Activated CD4-positive, alpha-beta memory T cell treated with anti-CD3 and anti-CD28 coated beads, Interleukin-2, amount 10 ng/mL, durations not matched to agents 7 days and 5 days (primary cell): ENCODE measurements at places on chromosomes 7 and 10.

DNA sequence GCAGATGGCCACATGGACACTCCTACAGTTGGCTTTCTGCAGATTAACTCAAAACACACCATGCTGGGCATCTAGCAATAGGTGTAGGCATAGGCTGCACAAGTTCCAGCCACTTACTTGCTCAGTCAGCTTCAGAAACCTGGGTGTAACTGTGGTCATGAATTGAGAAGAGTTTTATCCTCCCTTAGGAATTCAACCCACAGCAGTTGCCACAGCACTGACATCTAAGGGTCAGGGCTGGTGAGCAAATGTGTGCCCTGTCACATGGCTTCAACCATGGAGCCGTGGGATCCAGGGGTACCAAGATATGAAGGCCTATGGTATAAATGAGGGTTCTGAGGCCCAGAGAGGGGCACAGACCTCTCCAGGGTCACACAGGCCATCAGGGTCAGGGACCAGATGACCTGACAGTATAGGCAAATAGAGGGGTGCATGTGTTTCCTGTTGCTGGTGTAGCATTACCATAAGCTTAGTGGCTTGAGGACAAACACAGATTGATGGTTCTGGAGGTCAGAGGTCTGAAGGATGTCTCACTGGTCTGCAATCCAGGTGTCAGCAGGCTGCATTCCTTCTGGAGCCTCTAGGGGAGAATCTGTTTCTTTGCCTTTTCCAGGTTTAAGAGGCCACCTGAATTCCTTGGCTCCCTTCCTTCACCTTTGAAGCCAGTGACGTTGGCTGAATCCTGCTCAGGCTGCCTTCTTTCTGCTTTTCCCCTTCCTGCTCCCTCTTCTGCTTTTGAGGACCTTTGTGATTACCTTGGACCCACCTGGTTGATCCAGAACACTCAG, 24.1 kb downstream of the MINDY4 start:
- peaks cover 20% of the 10 kb centered on the region for H3K4me1 ChIP-seq
- H3K36me3 ChIP-seq, result no peaks in the 10 kb centered on the region
- no peak overlapping the region for H3K27ac ChIP-seq
- no peaks in the 10 kb centered on the region for H3K27me3 ChIP-seq

DNA sequence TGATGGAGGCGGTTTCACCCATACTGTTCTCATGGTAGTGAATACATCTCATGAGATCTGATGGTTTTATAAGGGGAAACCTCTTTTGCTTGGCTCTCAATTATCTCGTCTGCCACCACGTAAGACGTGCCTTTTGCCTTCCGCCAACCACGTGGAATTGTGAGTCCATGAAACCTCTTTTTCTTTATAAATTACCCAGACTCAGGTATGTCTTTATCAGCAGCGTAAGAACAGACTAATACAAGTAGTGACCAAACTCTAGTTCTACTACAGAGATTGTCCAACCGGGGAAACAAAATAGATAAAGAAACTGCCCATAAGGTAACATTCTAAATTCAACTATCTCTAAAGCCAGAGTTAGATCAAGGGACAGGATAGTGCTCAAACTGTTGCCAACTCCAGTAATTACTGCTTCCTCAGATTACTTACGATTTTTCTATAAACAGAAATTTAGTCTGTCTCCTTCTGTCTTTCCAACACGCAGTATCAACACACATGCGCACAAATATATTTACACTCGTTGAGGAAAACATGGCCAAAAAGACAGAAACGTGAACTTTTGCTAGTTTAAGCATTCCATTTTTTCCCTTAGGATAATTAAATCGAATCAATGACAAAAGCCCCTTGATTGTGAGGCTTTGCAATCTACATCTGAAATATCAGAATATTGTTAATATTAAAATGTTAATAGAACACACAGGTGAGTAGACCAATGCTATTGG, 36.9 kb downstream of the CREB3L2 start:
- H3K27ac ChIP-seq, result no peak overlapping the region
- H3K4me1 ChIP-seq, result peaks cover 27% of the 10 kb centered on the region
- H3K36me3 ChIP-seq, result peaks cover 15% of the 10 kb centered on the region
- H3K4me3 ChIP-seq, result no peak overlapping the region

- no peak for DNase-seq
- H3K36me3 ChIP-seq, result no peaks in the 10 kb centered on the region
- H3K27ac ChIP-seq, result no peak overlapping the region
Observed at GRCh38 chr10:56599201-56599600, 238.1 kb upstream of the ZWINT start.

DNA sequence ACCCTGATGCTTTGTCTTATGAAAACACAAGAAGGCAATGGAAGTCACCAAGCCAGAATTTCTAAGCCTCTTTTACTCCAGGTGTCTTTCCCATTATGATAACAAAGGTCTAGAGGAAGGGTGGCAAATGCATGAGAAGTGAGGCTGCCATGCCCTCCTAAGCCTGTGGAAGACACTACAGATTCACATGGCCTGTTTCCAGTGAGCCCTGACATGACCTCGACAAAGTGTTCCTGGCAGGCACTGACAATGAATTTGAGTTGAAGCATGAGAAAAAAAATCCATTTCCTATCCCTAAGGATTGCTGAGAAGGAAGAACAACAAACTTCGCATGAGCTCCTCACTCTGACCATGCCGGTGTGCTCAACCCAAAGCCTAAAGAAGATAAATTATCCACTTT, 268.0 kb downstream of the HTR7 start:
- no peaks in the 10 kb centered on the region for H3K4me1 ChIP-seq
- peaks cover 2% of the 10 kb centered on the region for H3K27me3 ChIP-seq
- no peak for DNase-seq
- H3K36me3 ChIP-seq, result no peaks in the 10 kb centered on the region
- no peak overlapping the region for H3K4me3 ChIP-seq
- H3K27ac ChIP-seq, result no peak overlapping the region

DNA sequence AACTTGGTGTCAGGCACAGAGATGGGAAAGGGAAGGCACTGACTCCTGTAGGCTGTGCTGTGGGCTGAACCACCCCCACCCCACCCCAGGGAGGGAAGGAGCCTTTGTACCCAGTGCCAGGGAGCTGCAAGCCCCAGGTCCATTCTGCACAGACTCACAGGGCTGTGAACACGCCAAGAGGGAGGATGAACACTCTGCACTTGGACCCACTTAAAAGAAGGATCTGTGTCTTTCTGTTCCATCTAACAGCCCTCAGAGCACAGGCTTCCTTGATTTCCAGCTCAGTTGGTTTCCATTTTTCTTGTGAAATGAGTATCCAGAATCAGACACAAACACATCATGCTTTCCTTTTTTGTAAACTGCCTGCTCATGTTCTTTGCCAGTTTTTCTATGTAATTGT, 84.9 kb downstream of the GRB10 start:
- H3K4me3 ChIP-seq, result no peak overlapping the region
- H3K27ac ChIP-seq, result no peak overlapping the region
- H3K4me1 ChIP-seq, result peaks cover 14% of the 10 kb centered on the region
- peaks cover 2% of the 10 kb centered on the region for H3K27me3 ChIP-seq
- H3K36me3 ChIP-seq, result no peaks in the 10 kb centered on the region

- no peak overlapping the region for H3K27ac ChIP-seq
- no peak for DNase-seq
- no peaks in the 10 kb centered on the region for H3K4me1 ChIP-seq
- no peak overlapping the region for H3K4me3 ChIP-seq
Observed at GRCh38 chr7:29045258-29046086, 87.3 kb upstream of the TRIL start.

GRCh38 chr10:69217119-69217754, 2.9 kb upstream of the HKDC1 start:
- no peak for DNase-seq
- no peak overlapping the region for H3K4me3 ChIP-seq
- H3K36me3 ChIP-seq, result peaks cover 3% of the 10 kb centered on the region
- H3K4me1 ChIP-seq, result peaks cover 64% of the 10 kb centered on the region
- no peak overlapping the region for H3K27ac ChIP-seq

DNA sequence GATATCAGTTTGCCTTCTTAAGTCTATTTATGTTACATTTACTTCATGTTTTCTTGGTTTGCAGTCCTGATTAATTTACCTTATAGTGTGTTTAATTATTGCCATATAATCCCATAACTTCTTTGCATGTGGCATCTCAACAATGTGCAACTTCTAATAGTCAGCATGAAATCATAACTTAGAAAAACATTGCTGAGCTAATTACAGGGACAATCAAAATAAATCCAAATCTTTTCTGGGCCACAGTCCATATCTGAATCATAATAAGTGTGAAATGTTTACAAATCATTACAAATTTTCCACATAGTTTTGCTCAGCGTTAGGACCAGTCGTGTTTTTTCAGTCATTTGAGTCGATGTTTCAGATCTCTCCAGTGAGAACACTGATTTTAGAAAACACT, 29.1 kb upstream of the CABCOCO1 start:
- peaks cover 3% of the 10 kb centered on the region for H3K27me3 ChIP-seq
- H3K36me3 ChIP-seq, result no peaks in the 10 kb centered on the region
- H3K4me3 ChIP-seq, result no peak overlapping the region
- no peaks in the 10 kb centered on the region for H3K4me1 ChIP-seq
- no peak for DNase-seq
